ENCODE measurements at places on chromosomes 4 and X.

- DNase-seq: no peak
Observed at GRCh38 chr4:84041426-84041825, 457.7 kb downstream of the NKX6-1 start.

GRCh38 chr4:106318511-106318910 lies 2.2 kb downstream of the AIMP1 start:
- DNase-seq: no peak

GRCh38 chr4:142168181-142168580 lies 531.8 kb downstream of the IL15 start:
- no peak for DNase-seq

- no peak for DNase-seq
Observed at GRCh38 chr4:58940167-58940566, 1830.0 kb upstream of the IGFBP7 start.

DNA sequence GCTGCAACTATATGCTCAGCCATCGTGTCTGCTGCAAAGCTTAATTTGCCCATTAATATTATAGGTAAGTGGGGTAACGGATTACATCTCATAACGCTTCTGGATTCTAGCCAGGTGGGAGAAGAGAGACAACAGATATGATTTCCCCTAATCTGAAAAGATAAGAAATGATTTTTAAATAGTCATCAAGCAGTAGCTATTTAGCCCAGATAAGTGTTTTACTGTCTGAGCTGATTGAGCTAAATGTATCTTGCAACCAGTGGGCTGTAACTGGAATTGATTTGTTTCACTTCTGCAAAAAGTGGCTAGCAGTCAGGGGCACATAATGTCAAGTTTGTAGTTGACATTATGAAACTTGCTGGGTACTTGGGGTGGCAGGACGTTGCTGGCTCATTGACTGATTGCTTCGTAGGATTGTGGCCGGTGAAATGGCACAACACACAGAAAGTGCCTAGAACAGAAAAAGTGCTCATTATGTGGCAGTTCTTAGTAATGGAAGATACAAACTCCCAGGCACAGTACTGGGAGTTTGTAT lies 18.5 kb downstream of the LAP3 start:
- DNase-seq: no peak

Data from mucosa of gallbladder (tissue), 1 donor.